ENCODE measurements at places on chromosomes 2 and 18.

GRCh38 chr2:88811233-88811632 lies 119.8 kb downstream of the RPIA start:
- no peak for DNase-seq

GRCh38 chr2:73998451-73998850 lies 13.7 kb downstream of the TET3 start:
- no peak for DNase-seq

- DNase-seq = no peak
These were observed 288.0 kb downstream of the TDRD15 start for GRCh38 chr2:21411741-21412140.

DNA sequence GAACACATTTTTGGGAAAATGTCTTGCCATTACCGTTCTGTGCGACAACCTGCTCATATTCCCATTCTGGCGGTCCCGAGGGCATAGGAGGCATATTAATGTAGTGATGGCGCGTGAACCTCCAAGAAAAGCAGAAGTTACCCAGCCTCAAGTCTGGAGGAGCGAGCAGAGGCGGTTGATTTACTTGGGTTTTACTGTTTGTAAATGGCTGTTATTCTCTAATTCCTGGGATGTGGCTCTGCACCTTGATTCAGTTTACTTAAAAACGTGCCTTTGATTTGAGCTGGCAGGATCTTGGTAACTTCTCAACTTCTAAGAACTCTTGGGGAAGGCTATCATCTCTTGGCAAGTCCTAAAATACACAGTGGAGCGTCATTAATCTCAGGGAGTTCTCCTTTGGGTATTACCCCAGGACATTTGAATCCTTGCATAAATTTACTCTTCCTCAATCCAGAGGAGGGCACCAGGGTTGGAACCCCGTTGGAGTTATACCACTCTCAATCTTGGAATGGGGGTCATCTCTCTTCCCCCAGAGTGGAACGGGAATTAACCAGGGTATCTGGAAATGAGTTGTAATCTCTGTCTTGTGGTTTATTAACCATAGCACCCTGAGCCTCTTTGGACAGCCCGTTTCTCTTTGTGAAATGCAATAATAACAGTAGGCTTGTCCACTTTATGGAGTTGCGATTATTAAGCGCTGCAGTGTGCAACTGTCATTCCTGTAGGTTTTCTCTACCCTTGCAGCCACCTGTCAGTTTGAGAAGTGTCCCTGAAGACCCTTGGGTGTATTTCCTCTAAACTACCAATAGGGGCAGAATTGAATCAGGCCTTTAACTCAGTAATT lies 2.1 kb downstream of the HK2 start:
- no peak for DNase-seq

GRCh38 chr2:201860636-201861066 lies 54.3 kb downstream of the CDK15 start:
- no peak for DNase-seq

DNA sequence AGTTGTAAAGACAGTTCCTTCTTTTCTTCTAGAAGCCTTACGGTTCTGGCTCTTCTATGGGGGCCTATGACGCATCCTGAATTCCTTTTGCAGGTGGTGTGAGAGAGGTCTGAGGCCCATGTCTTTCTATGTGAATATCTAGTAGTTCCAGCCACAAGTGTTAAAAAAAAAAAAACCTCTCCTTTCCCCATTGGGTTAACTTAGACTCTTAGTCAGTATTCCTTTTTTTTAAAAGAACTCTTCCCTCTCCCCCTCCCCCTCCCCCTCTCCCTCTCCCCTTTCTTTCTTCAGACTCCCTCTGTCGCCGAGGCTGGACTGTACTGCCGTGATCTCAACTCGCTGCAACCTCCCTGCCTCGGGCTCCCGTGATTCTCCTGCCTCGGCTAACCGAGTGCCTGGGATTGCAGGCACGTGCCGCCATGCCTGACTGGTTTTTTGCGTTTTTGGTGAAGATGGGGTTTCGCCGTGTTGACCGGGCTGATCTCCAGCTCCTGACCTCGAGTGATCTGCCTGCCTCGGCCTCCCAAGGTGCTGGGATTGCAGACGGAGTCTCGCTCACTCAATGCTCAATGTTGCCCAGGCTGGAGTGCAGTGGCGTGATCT lies 11.4 kb upstream of the CIDEA start:
- no peak for DNase-seq

DNA sequence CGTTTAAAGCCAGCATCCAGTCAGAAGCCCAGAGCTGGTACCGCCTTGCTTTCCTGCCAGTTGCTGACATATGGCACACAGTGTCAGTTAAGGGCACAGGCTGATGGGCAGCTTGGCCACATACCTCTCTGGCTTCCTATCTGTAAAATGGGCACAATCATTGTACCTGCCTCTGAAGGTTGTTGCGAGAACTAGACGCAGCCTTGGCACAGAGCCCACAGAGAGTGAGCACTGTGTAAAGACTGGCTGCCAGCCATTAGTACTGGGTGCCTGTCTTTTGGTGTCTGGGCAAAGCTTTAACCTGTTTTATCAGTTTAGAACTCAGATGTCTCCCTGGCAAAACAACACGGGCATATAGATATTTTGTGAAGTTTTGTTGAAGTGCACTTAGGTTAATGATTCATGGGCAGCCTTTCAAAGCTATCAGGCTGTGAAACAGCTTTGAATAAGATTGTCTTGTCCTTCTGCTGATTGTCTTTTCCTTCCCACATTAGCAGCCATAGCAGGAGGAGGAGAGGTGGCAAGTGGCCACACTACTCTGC lies 269.5 kb downstream of the NEDD4L start:
- DNase-seq = no peak

DNA sequence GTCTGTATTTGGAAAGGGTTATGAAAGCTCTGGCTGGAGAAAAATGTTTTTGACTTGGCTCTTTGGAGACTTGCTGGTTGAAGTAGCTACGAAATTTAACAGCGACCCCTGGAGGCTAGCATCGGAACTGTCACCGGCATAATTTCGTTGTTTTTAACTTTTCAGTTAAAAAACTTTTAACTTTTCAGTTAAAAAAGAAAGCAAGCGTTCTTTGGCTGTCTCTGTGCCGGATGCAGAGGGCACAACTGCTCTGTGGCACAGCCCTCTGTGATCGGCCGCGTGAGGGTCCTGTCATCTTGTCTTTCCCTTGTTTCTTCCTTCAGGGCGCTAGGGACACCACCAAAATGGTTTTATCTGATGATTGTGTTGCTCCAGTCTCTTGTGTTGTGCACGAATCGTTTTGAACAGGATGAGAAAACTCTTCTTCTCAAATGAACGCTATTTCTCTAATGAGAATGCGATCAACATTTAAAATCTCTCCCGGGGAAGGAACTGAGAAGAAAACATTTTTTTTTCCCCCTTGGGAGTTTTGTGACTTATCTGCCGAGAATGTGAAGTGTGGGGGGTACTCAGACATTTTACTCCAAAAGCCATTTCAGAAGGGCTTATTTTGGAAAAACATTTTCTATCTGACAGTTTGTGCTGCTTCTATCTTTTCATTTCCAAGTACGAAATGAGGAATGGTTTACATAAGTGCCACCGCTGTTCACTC lies 57.1 kb downstream of the ADCYAP1 start:
- no peak for DNase-seq

GRCh38 chr2:215697003-215697402 lies 261.1 kb upstream of the FN1 start:
- DNase-seq = no peak

DNA sequence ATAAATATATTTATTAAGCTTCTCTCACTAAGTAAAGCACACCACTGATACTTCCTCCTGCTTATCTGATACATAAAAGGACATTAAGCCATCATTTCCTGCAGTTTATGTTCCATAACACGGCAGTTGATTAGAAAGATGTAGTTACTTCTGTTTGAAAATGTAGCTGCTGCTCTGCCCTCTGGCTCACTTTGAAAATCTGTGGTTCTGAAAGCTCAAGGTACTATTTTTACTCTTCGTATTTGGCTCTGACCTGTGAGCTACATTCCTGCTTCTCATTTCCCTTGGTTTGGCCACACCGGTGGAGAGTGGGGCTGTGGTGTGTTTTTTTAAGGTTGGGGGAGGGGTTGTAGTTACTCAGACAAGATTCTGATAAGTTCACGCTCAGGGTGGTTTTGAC lies 12.8 kb upstream of the TTN start:
- DNase-seq = no peak

- DNase-seq = no peak
These were observed 110.5 kb upstream of the ID2 start for GRCh38 chr2:8571301-8571791.

DNA sequence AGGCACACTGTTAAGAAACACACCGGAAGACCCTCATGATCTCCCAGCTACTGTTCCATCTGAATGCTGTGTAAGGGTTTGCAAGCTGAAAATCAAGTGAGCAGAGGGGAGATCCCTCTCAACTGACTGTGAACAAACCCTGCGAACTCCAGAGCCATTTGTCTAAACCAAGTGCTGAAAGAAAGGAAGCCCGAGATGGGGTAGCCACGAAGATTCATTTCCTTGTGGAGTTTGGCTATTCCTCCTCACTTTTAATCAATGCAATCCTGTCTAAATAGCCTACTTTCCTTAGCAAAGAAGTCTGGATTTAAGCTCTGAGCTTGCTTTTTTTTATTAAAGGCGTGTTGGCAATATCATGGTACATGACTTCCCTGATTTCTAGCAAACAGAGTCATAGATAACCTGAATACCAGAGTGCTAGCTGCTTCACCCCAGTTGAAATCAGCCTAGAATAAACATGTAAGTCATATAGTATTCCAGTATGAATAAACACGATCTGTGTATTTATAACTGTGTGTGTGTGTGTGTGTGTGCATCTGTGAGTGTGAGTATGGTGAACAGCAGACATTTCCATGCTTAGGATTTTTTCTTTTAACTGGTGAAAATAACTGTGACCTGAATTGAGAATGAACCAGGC lies 365.2 kb downstream of the ZNF521 start:
- no peak for DNase-seq

DNA sequence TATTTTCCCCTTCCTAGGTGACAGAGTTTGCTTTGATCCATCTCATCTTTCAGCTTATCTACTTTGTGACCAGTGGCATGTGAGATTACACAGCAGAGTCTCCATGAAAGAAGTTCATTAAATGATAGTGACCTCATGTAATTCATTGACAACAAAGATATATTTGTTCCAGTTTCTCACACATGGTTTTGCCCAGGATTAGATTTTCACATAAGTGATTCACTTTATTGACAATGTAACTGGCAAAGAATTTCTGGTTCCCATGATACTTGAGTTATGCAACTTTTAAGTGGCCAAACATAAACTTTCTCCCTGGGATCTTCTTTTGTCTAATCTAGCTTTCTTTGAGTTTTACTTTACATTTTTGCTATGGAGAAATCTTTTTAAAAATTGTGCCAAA lies 50.0 kb downstream of the MC4R start:
- no peak for DNase-seq

GRCh38 chr18:8685141-8685913 lies 20.0 kb upstream of the MTCL1 start:
- DNase-seq = no peak

DNA sequence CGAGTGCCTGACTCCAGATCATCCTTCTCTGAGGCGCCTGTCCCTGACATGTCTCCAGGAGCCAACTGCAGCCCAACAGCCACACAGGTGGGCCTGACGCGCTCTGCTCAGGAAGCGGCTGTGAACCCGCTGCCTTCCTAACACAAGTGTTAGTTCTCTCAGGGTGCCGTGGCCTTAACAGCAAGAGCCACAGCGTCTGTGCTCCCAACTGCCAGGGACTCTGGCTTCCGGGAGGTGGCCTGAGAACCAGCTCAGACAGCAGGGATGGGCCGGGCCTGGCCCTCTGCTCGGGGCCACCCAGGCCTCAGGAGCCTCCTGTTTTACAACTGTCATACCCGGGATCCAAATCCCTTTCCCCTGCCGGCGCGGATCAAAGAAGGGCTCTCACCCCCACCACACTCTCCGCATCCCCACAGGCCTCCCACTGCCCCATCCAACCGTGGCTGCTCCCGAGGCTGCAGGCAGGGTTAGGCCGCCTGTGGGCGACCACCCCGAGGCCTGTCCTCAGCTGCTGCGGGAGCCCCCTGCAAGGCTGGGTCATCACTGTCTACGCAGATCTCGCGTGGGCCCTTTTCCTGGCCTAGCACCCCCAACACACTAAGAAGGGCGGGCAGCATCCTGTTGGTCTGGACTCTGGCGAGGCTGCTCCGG lies 114.2 kb upstream of the ZNF236 start:
- DNase-seq = no peak

DNA sequence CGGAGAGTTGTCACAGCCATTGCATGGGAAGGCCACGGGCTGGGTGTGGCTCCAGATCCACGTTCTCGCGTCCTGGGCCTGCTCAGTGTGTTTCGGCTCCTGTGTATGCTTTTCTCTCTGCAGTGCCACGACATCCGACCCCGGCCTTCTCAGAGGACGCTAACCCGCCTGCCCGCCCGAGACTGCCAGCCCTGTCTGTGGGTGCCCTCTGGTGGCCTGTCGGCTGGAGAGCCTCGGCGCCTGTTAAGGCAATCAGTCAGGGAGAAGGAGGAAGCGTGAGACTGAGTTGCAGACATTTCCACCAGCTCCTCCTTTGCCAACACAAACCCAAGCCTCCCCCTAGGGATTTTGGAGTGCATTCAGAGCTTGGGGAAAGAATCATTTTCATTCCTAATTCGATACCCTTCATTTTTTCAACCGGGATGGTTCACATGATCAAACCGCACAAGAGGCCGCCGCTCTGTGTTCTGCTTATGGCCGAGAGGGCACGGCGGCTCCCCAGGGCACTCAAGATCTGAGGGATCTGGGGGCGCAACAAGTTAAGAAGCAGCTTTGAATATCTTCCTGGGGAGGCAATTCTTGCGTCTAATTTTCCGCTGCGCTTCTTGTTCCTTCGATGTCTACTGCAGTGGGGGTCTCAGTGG lies 37.5 kb upstream of the ZBTB7C start:
- peak; percentile 44 for DNase-seq

DNA sequence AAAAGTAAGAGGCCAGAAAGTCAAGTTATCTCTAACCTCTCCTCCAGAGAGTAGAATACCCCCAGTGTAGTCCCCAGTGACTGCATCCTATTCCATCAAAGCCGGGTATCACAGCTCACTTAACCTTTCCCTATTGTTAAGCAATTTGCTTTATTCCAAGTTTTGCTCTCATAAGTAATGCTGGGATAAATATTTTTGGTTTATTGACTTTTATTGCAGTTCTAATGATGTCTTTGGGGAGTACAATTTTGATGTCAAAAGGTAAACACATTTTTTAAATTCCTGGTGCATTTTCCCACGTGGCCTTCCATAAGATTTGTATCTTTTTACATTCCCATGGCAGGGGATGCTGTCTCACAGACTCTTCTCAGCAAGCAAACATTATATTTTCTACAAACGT lies 43.3 kb downstream of the CMPK2 start:
- DNase-seq = no peak

- DNase-seq = no peak
These were observed 621.2 kb downstream of the DCDC2C start for GRCh38 chr2:4324531-4324930.

DNA sequence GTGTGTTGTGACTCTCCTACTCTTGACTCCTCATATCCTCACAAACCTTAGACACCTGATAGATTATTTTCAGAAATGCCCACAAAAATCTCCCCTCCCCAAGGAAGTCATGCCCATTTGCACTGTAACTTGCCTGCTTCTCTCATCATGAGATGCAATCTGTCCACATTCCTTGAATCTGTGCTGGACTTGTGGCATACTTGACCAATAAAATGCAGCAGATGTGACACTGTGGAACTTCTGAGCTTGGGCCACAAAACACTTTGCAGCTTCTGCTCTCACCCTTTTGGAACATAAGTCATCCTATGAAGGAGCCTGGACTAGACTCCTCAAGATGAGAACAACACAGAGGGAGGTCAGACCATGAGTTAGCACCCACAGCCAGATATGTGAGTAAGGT lies 4.4 kb upstream of the PID1 start:
- no peak for DNase-seq

GRCh38 chr2:175871331-175872004 lies 130.6 kb downstream of the LNPK start:
- DNase-seq = no peak
